ENCODE measurements at places on chromosomes 3 and 15.

- DNase-seq, result peak; percentile 18
These were observed 59.6 kb downstream of the ITGA11 start for GRCh38 chr15:68372291-68372811.

GRCh38 chr3:64293121-64293520 is 67.9 kb upstream of the PRICKLE2 start:
- DNase-seq, result no peak

GRCh38 chr3:53668872-53669271 is 174.5 kb downstream of the CACNA1D start:
- peak; percentile 10 for DNase-seq

DNA sequence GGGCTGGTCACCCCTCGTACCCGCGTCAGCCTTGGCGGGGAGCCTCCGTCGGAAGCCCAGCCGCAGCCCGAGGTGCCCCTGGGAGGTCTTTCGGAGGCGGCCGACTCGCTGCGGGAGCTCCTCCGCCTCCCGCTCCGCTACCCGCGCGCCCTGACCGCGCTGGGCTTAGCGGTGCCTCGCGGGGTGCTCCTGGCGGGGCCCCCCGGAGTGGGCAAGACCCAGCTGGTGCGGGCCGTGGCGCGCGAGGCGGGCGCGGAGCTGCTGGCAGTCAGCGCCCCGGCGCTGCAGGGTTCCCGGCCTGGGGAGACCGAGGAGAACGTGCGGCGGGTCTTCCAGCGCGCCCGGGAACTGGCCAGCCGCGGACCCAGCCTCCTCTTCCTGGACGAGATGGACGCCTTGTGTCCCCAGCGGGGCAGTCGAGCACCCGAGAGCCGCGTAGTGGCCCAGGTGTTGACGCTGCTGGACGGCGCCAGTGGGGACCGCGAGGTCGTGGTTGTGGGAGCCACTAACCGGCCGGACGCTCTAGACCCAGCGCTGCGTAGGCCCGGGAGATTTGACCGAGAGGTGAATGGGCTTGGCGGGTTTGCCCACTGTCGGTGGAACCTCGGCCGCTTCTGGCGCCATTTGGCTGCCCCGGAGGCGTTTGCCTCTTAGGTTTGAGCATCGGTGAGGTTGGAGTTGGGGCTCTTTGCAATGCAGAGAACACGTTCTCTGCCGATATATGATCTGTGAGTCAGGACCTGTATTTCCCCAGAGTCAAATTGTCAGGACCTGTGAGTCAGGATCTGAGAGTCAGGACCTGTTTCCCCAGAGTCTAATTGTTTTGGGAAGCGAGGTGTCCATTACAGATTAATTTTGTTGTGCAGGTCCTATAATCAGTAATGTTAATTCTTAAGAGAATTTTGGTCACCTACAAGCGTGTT is 24.9 kb upstream of the GATM start:
- no peak for DNase-seq

GRCh38 chr3:12613250-12613649 is 50.7 kb downstream of the RAF1 start:
- no peak for DNase-seq

DNA sequence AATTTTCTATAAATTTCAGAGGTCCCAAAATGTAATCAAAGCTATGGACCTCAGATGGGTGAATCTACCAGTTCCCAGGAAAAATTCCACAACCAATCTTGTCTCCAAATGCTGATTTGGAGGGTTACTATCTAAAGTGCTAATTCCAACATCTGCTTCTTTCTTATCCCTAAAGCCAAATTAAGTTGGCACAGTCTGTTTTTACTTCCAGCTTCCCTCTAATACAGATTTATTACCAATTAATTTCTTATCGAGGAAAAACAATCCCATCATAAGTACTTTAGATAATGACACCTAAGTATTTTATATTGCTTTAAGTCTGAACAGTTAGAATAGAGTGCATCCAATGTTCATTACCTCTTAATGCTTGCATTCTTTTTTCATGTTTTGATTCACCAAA is 12.9 kb upstream of the TAFA4 start:
- no peak for DNase-seq

GRCh38 chr15:88810446-88810845 is 7.2 kb downstream of the ACAN start:
- no peak for DNase-seq
